ENCODE measurements at places on chromosomes 11 and 22.

DNA sequence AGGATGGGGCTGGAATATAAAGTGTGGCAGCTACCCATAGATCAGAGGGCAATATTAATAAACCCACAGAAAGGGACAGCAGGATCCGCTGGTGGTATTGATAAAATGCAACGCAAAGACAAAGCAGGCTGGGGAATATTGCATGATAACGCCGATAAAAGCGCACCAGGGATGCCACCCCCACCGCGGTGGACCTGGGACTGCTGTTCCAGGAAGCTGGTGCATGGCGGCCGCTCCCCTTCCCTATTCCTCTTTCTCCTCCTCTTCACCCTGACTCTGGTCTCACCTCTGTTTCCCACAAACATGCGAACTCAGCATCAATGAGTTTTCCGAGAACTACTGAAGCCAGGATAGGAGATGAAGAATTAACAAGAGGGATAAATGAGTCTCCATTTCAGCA, 20.2 kb downstream of the SPATA19 start:
- no peak for DNase-seq

GRCh38 chr22:29269230-29269604, 1.1 kb downstream of the EWSR1 start:
- DNase-seq: no peak

- no peak for DNase-seq
Observed at GRCh38 chr11:100484948-100485347, 202.1 kb upstream of the ARHGAP42 start.

DNA sequence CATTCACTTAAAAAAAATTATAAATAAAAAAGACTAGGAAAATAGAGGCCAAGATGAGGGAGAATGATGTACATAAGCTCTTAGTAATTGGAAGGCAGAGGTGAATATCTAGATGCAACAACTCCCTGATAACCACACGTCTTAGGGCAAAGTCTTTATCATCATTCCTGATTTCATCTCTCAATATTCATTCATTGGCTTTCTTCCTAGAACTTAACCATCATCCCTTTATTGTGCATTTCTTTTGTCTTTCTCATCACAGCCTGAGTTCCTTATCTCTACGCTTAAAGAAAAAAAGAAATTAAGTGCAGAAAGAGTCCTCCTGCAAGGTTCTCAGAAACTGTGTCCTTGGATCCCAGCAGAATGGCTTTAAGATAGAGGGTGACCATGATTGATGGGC, 23.2 kb upstream of the FLI1 start:
- no peak for DNase-seq

DNA sequence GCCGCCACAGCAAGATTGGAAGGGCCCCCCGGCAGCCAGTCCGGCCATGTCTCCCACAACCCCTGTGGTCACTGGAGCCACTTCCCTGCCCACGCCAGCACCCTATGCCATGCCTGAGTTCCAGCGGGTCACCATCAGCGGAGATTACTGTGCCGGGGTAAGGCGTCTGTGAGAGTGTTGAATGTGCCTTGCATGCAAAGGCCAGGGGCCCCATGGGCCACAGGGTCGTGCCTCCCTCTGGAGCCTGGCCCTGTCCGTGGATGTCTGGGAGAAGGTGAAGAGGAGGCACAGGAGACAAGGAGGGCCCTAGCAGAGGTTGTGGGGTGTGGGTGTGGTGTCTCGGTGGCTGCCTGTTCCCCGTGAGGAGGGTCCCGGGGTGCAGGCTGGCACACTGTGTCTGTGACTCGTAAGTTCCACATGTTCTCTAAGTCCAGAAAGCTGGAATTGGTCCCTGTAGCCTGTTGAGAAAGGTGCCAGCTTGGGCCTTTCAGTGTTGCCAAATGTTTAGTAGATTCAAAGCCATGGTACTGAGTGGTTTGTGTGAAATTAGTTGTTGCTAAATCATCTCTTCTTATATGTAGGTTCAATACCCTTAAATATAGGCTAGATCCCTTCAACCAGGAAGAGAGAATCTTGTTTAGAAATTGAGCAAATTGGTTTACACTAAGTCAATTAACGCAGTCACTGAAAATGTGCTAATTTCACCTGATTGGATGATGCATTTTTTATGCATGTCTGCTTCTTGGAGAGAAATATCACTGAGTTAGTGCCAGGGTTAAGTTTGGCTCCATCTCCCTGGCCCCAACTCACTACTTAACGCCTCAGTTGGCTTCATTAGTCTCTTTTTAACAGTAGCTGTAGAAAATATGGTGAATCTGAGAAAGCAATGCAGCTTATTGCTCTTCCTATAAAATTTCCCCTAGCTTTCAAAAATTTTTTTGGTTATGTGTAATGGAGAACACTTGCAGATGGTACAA, 23.8 kb downstream of the AMPD3 start:
- no peak for DNase-seq

- no peak for DNase-seq
Observed at GRCh38 chr11:78132475-78132874, 7.0 kb downstream of the ALG8 start.

GRCh38 chr11:67631411-67631810, 1.7 kb upstream of the NUDT8 start:
- DNase-seq: no peak

- no peak for DNase-seq
Observed at GRCh38 chr22:37742376-37743171, 45.7 kb downstream of the TRIOBP start.

DNA sequence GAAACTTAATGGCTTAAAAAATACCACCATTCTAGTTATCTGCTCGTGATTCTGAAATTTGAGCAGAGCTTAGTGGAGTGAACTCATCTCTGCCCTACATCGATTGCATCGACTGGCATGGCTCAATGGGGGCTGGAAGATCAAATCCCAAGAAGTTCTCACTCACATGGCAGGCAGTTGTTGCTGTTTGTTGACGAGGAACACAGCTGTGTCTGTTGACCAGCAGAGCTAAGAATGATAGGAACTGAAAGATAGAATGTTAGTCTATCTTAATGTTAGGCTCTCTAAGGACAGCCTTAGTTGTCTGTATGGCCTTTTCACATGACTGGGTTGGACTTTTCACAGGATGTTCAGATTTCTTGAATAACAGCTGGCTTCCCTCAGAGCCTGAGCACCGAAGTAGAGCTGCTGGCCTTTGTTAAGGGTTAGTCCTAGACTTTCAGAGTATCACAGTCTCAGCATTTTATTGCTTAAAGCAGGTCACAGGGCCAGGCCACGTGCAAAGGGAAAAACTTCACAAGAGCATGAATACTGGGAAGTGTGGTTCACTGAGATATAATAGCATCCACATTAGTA, 31.6 kb upstream of the IZUMO1R start:
- DNase-seq: no peak

GRCh38 chr11:104036588-104036987, at the start of gene DDI1:
TSS of gene DDI1 (plus strand) at chr11:104036640. CDS start at chr11:104036823, 183 bp downstream.
- DNase-seq: no peak

DNA sequence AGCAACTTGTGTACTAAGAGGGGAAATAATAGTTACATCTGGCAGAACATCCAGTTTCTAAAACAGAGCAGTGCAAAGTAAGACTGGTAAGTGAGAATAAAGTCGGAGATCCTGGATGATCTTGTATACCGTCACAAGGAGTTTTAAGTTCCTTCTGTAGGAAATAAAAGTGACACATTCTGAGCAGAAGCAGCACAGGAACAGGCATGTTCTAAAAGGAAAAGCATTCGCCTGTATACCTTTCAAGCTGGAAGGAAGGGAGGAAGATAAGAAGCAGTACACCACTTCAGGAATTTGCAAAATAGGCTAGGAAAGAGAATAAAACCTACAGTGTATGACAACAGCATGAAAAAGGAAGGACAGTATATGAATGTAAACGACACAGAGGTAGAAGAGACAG, 106.2 kb upstream of the TP53AIP1 start:
- DNase-seq: no peak

GRCh38 chr22:26453812-26454500, 24.9 kb downstream of the ASPHD2 start:
- no peak for DNase-seq

DNA sequence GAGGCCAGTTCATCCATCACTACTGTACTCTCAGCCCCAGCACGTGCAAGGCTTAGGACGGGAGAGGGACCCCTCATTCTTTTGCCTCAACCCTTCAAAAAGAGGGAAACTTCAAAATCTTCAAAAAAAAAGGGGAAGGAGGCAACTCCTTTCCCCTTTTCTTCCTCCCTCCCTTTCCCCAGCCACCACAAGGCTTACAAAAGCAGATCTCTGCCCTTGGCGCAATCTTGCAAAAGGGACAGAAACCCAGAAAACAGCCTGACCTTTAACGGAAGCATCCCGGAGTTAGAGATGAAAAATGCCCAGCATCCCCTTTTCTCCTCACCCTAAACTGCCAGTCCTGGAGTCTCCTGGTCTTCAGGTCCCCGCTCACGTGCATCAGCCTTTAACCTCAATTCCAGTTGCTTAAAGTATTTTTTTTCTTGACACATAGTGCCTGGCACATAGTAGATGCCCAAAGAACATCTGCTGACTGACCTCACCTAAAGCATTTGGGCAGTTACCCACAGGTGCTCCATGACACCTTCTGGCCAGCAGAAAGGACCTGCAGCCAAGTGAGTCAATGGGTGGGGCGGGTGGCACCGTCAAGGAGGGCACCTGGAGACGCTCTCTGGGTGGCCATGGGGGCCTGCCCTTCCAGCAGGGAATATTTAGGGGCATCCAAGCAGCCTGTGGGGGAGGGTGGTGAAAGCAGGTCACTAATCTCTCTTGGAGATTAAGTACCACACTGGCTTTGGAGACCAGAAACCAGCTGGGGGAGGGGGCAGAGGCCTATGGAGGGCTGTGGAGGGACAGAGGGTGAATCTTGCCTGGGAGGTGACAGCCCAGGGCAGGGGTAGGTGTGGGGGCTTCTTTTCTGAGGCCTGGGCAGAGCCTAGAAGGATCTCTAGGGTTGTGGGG, 16.3 kb downstream of the NECTIN1 start:
- DNase-seq: no peak

GRCh38 chr11:78341841-78342240, 75.8 kb downstream of the GAB2 start:
- DNase-seq: no peak

DNA sequence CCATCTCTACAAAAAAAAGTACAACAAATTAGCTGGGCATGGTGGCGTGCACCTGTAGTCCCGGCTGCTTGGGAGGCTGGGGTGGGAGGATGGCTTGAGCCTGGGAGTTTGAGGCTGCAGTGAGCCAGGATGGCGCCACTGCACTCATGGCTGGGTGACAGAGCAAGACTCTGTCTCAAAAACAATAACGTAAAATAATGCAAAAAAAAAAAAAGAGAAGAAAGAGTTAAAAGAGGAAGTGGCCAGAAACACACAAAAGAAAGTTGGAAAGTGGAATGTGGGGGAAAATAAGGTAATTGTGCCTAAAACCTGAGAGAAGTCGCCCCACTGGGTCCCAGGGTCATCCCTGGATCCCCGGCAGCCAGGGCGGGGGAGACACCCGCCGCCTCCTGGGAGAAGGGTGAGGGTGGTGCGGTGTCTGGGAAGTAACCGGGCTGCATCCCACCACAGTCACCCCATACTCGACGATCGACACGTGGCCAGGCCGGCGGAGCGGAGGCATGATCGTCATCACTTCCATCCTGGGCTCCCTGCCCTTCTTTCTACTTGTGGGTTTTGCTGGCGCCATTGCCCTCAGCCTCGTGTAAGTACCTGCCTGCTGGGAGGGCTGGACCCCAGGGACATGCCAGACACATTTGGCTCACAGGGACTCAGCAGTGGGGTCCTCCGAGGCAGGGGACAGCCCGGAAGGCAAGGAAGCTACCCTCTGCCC, 8.1 kb downstream of the UPK3A start:
- no peak for DNase-seq

- no peak for DNase-seq
Observed at GRCh38 chr22:35900483-35901168, 128.0 kb downstream of the RBFOX2 start.

DNA sequence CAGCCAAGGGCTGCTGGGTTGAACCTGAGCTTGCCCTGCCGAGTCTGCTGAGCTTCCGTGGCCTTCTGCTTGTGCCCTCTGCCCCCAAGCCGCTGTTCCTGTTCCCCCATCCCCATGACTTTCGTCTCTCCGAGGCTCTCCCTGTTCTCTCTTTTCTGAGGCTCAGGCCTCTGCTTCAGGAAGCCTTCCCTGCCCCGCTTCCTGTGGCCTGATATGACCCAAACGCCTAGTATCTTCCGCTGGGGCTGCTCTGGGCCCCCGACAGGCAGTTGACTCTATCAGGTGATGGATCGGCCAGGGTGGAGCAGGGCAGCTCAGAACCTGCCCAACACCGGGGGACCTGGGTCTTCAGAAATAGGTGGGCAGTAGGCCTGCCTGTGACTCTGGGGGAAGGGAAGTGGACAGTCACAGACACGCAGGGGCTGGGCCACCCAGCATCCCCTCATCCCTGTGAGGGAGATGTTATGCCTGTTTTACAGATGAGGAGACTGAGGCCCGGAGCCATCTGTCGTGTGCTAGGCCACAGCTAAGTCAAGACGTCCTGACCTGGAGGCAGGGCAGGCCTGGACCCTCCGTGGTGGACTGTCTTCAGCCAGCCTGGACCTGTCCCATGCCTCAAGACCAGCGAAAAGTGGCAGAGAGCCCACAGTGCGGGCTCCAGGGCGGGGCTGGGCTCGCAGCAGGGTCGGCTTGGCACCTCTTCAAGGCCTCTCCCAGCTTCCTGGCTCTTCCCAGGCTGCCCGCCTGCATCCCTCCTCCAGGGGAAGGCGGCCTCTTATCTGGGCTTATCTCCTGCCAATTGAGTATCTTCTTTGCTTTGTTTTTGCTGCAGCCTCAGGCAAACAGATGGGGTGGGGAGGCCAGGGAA, 16.2 kb downstream of the BAD start:
- no peak for DNase-seq

- DNase-seq: no peak
Observed at GRCh38 chr11:78338702-78339101, 78.9 kb downstream of the GAB2 start.

GRCh38 chr11:45658292-45658991, 7.0 kb downstream of the CHST1 start:
- no peak for DNase-seq

- DNase-seq: no peak
Observed at GRCh38 chr22:19765477-19766239, 5.1 kb downstream of the TBX1 start.

DNA sequence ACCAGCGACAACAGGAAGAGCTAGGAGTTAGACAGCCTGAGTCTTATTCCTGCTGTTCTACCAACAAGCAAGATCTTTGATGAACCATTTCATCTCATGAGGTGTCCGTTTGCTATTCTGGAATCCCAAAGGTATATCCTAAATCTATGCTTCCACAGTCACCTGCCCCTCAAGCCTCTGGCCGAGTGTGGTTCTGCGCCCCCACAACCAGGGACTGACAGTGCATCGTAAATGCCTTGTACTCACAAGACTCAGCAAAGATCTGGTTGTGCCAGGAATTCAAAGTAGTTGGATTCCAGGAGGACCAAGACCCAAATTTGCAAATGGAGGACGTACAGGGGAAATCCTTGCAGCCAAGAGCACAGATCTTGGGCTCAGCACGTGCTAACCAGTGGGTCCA, 47.5 kb upstream of the JAM3 start:
- no peak for DNase-seq

- DNase-seq: no peak
Observed at GRCh38 chr11:33443684-33444083, 186.5 kb downstream of the HIPK3 start.

All from stimulated activated CD4-positive, alpha-beta T cell treated with anti-CD3 and anti-CD28 coated beads, Interleukin-1b, Interleukin-23, amount 100 ng/mL, for 1 hour (primary cell).